ENCODE measurements at places on chromosomes 16 and 17.

- no peak for DNase-seq
Observed at GRCh38 chr16:82331397-82331796, 161.4 kb upstream of the MPHOSPH6 start.

GRCh38 chr16:89140981-89141883 is 30.3 kb upstream of the CDH15 start:
- no peak for DNase-seq

DNA sequence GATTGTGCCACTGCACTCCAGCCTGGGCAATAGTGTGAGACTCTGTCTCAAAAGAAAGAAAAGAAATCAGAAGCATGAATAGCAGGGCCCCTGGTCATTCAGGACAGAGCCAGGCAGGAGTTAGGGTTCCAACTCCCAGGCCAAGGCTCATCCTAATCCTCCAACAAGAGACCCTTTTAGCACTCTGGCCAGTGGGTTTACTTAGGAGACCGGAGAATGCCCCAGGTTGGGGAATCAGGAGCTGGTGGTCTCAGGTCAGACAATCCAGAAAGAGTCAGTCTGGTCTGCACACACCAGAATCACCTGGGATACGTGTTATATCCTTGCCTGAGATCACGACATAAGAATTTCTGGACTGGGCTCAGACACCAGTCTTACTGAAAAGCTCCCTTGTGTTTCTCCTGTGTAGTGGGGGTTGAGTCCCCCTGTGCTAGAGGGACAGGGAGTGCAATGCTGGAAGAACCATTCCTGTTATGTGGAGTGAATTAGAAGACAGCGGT is 48.7 kb downstream of the CCDC42 start:
- no peak for DNase-seq

GRCh38 chr16:78364556-78364880 is 265.1 kb downstream of the WWOX start:
- no peak for DNase-seq

DNA sequence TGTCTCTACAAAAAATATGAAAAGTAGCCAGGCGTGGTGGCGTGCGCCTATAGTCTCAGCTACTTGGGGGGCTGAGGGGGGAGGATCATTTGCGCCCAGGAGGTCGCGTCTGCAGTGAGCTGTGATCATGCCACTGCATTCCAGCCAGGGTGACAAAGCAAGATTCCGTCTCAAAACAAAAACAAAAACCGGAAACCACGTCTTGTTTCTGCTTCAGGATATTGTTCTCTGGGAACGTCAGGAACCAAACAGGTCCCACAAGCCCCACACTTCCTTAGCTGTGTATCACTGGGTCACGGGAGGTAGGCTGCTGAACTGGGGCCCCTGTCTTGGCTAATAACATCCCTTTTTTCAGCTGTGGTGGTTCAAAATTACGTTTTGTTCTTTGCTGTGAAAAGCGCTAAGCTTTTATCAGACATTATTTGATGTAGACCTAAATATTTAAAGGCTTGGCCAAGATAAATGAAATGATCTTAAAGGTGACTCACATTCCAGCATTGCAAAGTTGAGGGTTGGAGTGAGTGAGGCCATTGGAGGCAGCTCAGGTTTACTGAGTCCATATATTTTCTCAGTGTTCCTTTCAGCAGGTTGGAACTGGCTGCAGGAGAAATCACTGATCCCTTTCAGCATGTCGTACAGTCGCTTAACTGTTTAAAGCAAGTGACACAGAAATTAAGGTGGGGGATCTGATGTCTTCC is 16.4 kb upstream of the SEC14L1 start:
- DNase-seq: no peak

DNA sequence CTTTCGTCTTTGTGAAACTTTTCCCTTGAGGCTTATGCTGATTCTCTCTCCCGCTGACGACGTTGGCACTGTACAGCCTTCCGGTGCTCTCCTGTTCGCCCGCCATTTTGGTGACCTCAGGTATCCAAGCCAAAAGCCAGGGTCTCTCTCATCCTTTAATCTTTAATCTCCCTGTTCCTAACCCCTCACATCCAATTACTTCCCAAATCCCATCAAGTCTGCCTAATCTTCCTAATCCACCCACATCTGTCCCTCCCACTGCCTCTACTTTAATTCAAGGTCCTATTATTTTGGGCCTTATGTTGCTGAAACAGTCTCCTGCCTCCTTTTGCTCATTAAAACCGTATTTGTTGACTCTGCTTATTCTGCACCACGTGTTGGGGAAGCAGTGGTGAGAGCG is 7.3 kb downstream of the WRAP53 start:
- DNase-seq: no peak

- DNase-seq: no peak
Observed at GRCh38 chr16:79429381-79430190, 171.0 kb downstream of the MAF start.

DNA sequence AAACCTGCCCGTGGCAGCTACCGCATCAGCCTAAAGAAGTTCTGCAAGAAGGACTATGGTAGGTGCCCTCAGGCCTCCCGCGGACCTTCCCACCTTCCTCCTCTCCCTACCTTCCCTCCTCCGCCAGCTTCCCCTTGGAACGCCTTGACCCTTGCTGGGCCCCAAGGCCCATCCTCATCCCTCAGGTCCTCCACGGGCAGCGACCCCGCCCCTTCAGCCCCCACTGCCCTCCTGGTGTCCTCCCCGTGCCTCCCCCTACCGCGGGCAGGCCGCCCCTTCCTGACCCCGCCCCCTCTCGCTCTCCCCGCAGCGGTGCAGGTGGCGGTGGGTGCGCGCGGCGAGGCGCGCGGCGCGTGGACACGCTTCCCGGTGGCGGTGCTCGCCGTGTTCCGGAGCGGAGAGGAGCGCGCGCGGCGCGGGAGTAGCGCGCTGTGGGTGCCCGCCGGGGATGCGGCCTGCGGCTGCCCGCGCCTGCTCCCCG is 1.4 kb upstream of the TBC1D24 start:
- no peak for DNase-seq

All from stimulated activated CD4-positive, alpha-beta T cell treated with anti-CD3 and anti-CD28 coated beads, Interleukin-4, amount 100 ng/mL, for 24 hours (primary cell).